ENCODE measurements at places on chromosomes 11 and 22. TPM values are rescaled to one million over a fixed set of nuclear protein-coding genes. Genes with fewer than 3 reads are reported as not detected.

The NEFH gene
- total RNA-seq = 0.16 TPM

The KCNK4 gene
- not detected for total RNA-seq

The GLYATL1 gene
- total RNA-seq = not detected

The CCDC82 gene
- 15.9 TPM for total RNA-seq

The IGLL1 gene
- total RNA-seq = not detected

- H3K36me3 ChIP-seq = no peaks in the 10 kb centered on the region
- peaks cover 43% of the 10 kb centered on the region for H3K27me3 ChIP-seq
- no peak overlapping the region for H3K4me3 ChIP-seq
- peak; percentile 88 for DNase-seq
- H3K27ac ChIP-seq = no peak overlapping the region
- H3K4me1 ChIP-seq = peaks cover 18% of the 10 kb centered on the region
Observed at GRCh38 chr22:36659762-36660509, 43.6 kb downstream of the CACNG2 start.

DNA sequence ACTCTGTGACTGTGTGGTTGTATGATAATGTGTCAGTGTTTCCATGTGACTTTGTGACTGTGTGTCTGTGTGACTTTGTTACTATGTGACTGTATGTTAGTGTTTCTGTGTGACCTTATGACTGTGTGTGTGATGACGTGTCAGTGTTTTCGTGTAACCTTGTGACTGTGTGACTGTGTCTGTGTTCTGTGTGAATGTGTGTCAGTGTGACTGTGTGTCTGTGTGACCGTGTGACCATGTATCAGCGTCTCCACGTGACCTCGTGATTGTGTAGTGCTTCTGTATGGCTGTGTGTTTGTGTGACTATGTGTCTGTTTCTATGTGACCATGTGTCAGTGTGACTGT, 9.5 kb upstream of the PKNOX2 start:
- DNase-seq = no peak
- H3K27me3 ChIP-seq = peaks cover 36% of the 10 kb centered on the region
- no peaks in the 10 kb centered on the region for H3K36me3 ChIP-seq
- H3K4me1 ChIP-seq = no peaks in the 10 kb centered on the region
- no peak overlapping the region for H3K27ac ChIP-seq

GRCh38 chr11:72821221-72821919, 7.2 kb downstream of the ATG16L2 start:
- H3K4me3 ChIP-seq = peak overlapping the region; percentile 74
- H3K36me3 ChIP-seq = peaks cover 34% of the 10 kb centered on the region
- peaks cover 27% of the 10 kb centered on the region for H3K4me1 ChIP-seq
- H3K27ac ChIP-seq = peak overlapping the region; percentile 84
- no peaks in the 10 kb centered on the region for H3K27me3 ChIP-seq
- DNase-seq = no peak

GRCh38 chr11:17529844-17530185, 14.4 kb downstream of the USH1C start:
- peaks cover 21% of the 10 kb centered on the region for H3K27me3 ChIP-seq
- H3K36me3 ChIP-seq = no peaks in the 10 kb centered on the region
- no peak overlapping the region for H3K27ac ChIP-seq
- no peak for DNase-seq

DNA sequence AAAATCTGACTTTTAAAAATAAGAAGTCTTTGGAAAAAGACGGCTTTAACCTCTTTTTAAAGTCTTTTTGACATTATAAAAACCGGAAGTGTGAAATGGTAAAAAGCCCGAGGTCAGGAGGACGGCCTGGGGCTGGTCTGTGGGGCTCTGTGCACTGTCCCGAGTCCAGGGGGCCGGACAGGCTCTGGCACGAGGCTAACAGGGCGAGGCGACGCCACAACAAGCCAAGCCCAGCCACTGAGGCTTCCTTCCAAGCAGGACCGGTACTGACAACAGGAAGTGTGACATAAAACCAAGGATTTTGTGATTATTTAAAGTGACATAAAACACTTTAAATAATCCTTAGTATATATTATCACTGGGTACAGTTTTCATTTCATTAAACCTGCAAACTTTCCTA, 39.2 kb downstream of the BRD1 start:
- DNase-seq = peak; percentile 79
- H3K27me3 ChIP-seq = no peaks in the 10 kb centered on the region
- H3K4me3 ChIP-seq = peak overlapping the region; percentile 43
- peak overlapping the region; percentile 78 for H3K27ac ChIP-seq
- H3K4me1 ChIP-seq = peaks cover 87% of the 10 kb centered on the region

GRCh38 chr11:19625438-19625837, 87.2 kb upstream of the NAV2 start:
- DNase-seq = no peak
- peaks cover 20% of the 10 kb centered on the region for H3K4me1 ChIP-seq
- no peak overlapping the region for H3K27ac ChIP-seq
- H3K4me3 ChIP-seq = no peak overlapping the region
- H3K36me3 ChIP-seq = no peaks in the 10 kb centered on the region

DNA sequence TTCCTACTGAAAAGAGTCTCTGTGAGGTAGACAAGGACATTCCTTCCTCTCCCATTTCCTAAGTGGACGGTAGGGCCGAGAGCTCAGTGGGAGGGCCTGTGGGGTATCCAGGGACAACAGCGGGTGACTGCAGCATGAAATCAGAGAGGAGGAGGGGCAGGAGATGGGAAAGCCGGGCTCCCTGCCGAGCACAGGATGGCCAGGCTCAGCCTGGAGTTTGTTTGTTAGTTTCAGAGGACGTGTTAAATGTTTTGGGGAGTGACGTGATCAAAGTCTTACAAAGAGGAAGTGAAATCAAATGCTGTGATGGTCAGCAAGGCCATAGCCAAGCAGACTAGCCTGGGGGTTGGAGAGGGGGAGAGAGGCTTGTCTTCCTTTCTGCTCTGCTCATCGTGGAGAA, 152.7 kb downstream of the ADAMTS15 start:
- H3K36me3 ChIP-seq = no peaks in the 10 kb centered on the region
- DNase-seq = peak; percentile 83
- no peaks in the 10 kb centered on the region for H3K27me3 ChIP-seq
- no peak overlapping the region for H3K4me3 ChIP-seq

- H3K27me3 ChIP-seq = no peaks in the 10 kb centered on the region
- no peaks in the 10 kb centered on the region for H3K4me1 ChIP-seq
- no peaks in the 10 kb centered on the region for H3K36me3 ChIP-seq
Observed at GRCh38 chr11:35293699-35294098, 125.7 kb downstream of the SLC1A2 start.

- no peak overlapping the region for H3K27ac ChIP-seq
- no peak for DNase-seq
- peaks cover 71% of the 10 kb centered on the region for H3K27me3 ChIP-seq
- H3K4me1 ChIP-seq = peaks cover 5% of the 10 kb centered on the region
Observed at GRCh38 chr11:69889400-69890318, 70.4 kb upstream of the FGF3 start.

DNA sequence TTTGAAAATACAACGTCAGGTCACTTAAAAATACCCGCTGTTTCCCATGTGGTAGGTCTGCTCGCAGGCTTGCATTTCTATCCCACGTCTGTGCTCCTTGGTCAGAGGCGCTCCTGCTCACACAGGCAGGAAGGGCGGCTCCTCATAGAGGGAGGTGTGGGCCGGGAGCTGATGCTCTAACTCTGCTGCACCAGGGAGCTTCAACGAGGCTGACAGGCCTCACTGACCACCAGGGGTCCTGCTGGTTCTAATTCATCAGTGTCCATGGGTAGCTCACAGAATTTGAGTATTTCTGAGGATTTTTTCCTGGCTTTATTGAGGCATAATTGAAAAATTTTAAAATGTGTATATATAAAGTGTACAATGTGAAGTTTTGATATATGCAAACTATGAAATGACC, 68.5 kb downstream of the PIWIL3 start:
- peaks cover 10% of the 10 kb centered on the region for H3K4me1 ChIP-seq
- peaks cover 15% of the 10 kb centered on the region for H3K27me3 ChIP-seq
- no peak overlapping the region for H3K27ac ChIP-seq
- no peaks in the 10 kb centered on the region for H3K36me3 ChIP-seq

GRCh38 chr11:19389787-19390303, 149.1 kb upstream of the E2F8 start:
- no peak overlapping the region for H3K4me3 ChIP-seq
- H3K36me3 ChIP-seq = no peaks in the 10 kb centered on the region
- no peak for DNase-seq
- H3K27ac ChIP-seq = no peak overlapping the region
- no peaks in the 10 kb centered on the region for H3K4me1 ChIP-seq
- H3K27me3 ChIP-seq = no peaks in the 10 kb centered on the region
